ENCODE measurements at places on chromosomes 4 and X. TPM values are rescaled to one million over a fixed set of nuclear protein-coding genes. Genes with fewer than 3 reads are reported as not detected.

DNA sequence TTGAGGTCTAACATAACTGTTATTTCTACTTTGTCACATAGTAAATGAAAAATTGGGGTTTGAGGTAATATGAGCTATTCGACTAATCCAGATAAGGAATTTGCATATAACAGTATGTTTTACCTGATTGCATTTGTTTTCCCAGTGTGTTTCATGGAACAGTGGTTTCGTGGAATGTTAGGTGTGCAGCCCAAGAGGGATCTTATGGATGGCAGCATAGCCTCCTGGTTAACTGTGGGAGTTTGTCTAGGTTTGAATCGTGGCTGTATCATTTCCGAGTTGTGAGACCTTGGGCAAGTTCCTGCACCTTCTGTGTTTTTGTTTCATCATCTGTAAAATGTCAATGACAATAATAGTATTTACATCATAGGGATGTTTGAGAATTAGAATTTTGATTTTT is 7.9 kb downstream of the BMPR1B start:
- no peak for DNase-seq

The FAM50A gene
- total RNA-seq, result 15.8 TPM

- DNase-seq, result no peak
Measured at GRCh38 chrX:31449965-31450364, 378.1 kb upstream of the FTHL17 start.

DNA sequence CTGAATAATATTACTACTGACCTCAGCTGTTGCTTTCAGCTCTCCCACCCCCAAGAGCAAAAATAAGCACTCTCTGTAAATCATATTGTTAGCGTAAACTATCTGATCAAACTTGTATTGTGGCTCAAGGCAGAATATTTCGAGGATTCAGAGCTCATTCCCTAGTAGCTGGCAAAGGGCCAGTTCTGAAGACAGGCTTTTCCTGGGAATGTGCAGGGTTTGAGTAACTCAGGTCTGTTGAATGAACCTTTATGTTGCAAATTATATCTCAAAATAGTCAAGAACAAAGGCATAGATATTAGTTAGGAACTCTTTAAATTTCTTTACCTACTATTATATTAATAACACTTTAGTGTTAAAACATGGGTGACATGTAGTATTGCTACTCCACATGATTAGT is 454.9 kb downstream of the CCSER1 start:
- no peak for DNase-seq

DNA sequence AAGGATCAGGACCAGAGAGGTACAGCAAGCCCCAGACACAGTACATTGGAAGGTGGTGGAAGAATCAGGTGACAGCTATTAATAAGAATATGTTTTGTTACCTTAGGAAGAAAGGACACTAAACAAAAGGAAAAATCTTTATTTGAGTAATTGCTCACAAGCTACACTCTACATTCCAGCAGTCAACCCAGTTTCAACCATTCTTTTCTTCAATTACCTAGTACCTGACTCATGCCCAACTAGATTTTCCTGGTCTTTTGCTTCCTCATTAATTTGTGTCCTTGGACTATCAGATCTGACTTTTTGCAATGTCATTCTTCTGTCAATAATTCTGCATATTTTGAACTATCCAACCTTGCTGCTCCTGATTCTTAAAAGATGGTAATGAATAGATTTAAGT is 22.5 kb upstream of the GLRA2 start:
- peak; percentile 11 for DNase-seq

- peak; percentile 16 for DNase-seq
Measured at GRCh38 chr4:77734928-77735327, 84.2 kb downstream of the CNOT6L start.

DNA sequence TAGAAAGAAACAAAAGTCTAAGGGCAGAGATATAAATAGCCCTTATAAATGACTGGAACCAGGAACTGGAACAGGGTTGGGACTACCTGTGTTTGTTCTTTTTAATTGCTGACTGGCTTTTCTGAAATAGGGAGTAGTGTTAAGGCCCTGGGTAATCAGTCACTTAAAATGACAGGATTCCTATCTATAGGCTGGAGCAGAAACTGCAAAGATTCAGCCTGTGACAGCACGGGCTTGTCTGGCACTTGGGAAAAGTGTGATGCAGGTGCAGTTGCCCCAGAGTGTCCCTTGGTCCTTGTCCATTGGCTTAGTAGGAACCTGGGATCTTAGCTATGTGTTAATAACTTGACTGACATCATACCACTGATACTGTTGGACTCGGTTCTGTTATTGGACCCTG is 14.7 kb upstream of the PLAC8 start:
- no peak for DNase-seq

DNA sequence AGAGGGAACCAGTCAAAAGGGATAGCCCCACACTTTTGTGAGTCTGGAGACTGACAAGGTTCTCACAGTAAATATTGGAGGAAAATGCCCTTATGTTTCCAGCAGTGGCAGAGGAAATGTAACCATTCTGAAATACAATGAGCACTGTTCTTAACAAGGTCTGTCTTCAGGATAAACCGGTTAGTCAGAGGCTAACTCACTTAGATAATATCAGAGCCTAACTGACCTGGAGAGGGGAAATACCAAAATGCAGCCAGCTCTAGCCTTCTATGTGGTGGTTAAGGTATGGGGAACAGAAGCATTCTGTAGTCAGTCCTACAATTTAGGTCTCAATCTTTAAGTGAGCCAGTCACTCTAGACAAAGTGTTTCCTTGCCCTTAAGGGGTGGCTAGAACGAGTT is 70.8 kb downstream of the TBCK start:
- peak; percentile 93 for DNase-seq

The SLC38A5 gene
- 1.5 TPM for total RNA-seq

DNA sequence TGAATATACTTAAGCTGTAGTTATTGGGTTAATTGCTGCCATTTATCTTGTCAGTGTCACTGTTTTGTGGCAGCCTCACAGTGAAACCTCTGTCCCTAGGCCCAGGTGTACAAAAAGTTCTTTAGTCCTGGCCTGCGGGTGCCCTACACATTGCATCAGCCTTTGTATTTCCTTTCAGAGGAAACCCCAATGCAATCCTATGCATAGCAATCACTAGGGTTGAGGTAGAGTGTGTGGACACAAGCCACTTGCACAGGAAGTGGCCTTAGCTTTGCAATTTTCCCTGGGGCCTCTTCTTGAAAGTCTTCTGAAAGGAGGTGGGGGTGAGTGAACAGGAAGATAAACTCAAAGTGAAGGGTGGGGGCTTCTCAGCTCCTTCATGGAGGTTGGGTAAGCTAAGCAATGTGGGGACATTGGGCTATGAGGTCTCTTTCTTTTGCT is 27.8 kb downstream of the VSIG4 start:
- peak; percentile 17 for DNase-seq

- DNase-seq, result peak; percentile 22
Measured at GRCh38 chr4:60201052-60201673, 999.0 kb upstream of the ADGRL3 start.
